ENCODE measurements at places on chromosomes 16 and 17. TPM values are rescaled to one million over a fixed set of nuclear protein-coding genes. Genes with fewer than 3 reads are reported as not detected.

GRCh38 chr16:58062821-58063220 lies 37.3 kb downstream of the MMP15 start:
- no peak for DNase-seq
- H3K27me3 ChIP-seq: peaks cover 2% of the 10 kb centered on the region
- no peaks in the 10 kb centered on the region for H3K36me3 ChIP-seq
- no peak overlapping the region for H3K4me3 ChIP-seq

- peaks cover 80% of the 10 kb centered on the region for H3K4me1 ChIP-seq
- peak overlapping the region; percentile 94 for H3K27ac ChIP-seq
- H3K36me3 ChIP-seq: no peaks in the 10 kb centered on the region
- peak; percentile 99 for DNase-seq
- no peaks in the 10 kb centered on the region for H3K27me3 ChIP-seq
Measured at GRCh38 chr17:78383725-78384471, 5.4 kb downstream of the PGS1 start.

SLFN14 gene
- total RNA-seq: not detected

- H3K36me3 ChIP-seq: no peaks in the 10 kb centered on the region
- no peak overlapping the region for H3K27ac ChIP-seq
- peaks cover 23% of the 10 kb centered on the region for H3K4me1 ChIP-seq
- no peak for DNase-seq
Measured at GRCh38 chr17:57422574-57423164, 166.3 kb downstream of the MSI2 start.

GRCh38 chr16:19717314-19717713 lies 713 bp downstream of the KNOP1 start:
- no peaks in the 10 kb centered on the region for H3K36me3 ChIP-seq
- DNase-seq: no peak
- peaks cover 13% of the 10 kb centered on the region for H3K4me1 ChIP-seq

CNP gene
- total RNA-seq: 84.9 TPM

TPSD1 gene
- total RNA-seq: not detected

GRCh38 chr16:9012848-9013507 lies 49.3 kb upstream of the USP7 start:
- no peak overlapping the region for H3K27ac ChIP-seq
- H3K4me3 ChIP-seq: no peak overlapping the region
- no peaks in the 10 kb centered on the region for H3K27me3 ChIP-seq
- peak; percentile 15 for DNase-seq

- DNase-seq: no peak
- H3K36me3 ChIP-seq: no peaks in the 10 kb centered on the region
- H3K4me3 ChIP-seq: no peak overlapping the region
- no peaks in the 10 kb centered on the region for H3K27me3 ChIP-seq
Measured at GRCh38 chr17:54111576-54111975, 288.8 kb downstream of the KIF2B start.

- no peaks in the 10 kb centered on the region for H3K4me1 ChIP-seq
- no peaks in the 10 kb centered on the region for H3K27me3 ChIP-seq
- H3K36me3 ChIP-seq: no peaks in the 10 kb centered on the region
- no peak for DNase-seq
Measured at GRCh38 chr16:84450176-84450865, 54.1 kb downstream of the MEAK7 start.

All from endothelial cell of umbilical vein (primary cell).